HT-29 (cell line): ENCODE measurements at places on chromosomes 16 and 17.

GRCh38 chr17:4903051-4903818 is at the start of gene CHRNE:
Gene CHRNE, minus strand, starts transcription at chr17:4903098. Its CDS starts 35 bp downstream, at chr17:4903063.
- DNase-seq = peak; percentile 82

DNA sequence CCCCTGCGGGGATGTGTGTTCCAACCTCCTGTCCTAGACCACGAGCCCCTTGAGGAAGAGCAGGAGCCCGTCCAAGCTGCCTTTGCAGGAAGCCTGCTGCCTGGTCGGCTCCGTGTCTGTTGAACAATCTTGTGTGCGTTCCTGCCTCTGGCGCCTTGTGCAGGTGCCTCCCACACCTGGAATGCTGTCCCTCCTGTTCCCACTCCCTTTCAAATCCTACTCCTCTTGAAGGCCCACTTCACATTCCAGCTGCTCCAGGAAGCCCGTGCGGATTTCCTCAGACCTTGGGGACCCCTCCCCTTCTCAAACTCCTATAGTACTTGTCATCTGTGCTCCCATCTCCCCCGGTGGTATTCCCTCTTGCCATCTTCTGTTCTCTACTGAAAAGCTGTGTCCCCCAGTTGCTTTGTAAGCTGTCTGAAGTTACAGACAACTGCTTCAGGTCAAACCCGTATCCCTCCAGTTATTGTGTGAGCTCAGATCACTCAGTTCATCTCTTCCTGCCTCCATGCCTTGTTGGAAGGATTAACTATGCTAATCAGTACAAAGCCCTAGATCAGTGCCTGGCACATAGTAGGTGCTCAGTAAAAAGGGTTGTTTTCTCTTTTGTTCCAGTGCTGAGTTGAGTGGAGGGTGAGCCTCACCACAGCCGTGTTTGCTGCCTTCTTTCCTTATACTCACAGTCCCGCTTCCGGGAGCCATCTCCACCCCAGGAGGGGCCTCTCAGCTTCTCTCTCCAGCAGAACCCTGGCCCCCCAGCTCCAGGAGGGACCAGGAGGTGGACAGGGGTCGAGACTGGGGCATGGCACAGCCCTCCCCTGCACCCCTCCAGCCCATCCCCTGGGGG is 241.8 kb upstream of the CIBAR2 start:
- DNase-seq = peak; percentile 80

DNA sequence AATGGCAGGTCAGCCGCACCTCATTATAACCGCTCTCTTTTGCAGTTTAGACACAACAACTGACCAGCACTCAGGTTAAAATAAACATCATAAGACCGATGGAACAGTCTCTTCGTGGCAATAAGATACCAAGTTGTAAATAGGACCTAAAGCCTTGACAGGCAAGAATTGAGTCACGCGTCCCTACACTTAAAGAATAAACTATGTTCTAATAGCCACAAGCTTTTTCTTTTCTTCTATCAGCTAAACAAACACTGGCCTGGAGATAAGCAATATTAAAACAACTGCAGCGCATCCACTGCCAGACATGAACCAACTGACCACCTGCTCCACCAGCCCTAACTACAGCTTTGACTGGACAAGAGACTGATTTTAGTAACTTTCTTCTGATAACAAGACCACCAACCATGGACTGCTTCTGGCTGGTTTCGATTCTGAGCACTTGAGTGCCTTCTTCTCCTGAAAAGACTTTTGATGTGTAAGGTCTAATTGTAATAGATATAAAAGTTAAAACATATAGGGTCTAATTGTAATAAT is 17.5 kb downstream of the SLFN12L start:
- peak; percentile 27 for DNase-seq

DNA sequence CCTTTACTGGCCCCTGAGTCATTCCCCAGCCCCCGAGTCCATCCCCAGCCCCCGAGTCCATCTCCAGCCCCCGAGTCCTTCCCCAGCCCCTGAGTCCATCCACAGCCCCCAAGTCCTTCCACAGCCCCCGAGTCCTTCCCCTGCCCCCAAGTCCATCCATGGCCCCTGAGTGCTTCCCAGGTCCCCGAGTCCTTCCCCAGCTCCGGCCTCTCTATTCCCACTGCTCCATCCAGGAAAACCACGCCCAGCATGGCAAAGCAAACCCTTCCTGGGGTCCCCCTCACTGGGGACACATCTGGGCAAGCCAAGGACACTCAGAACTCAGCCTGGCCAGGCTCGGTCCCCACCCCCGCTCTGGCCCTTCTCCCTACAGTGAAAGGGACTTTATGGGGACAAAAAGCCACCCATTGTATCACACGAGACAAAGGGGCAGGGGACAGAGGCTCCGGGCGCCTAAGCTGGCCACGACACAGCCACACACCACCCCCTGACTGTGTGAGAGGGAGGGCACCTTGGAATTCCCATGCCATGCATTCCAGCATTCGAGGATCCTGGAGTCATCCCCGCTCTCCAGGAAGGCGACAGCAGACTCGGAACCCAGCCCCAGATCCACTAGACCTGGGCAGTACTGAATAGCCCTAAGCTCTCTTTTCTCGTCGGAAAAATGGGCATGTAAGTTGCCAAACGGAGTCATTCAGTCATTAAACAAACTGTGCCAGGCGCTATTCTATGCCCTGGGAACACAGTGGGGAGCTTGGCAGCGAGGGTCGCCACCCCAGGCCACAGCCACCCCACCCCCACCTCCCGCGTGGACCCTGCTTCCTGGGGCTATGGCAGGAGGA is 14.0 kb downstream of the PLLP start:
- no peak for DNase-seq

DNA sequence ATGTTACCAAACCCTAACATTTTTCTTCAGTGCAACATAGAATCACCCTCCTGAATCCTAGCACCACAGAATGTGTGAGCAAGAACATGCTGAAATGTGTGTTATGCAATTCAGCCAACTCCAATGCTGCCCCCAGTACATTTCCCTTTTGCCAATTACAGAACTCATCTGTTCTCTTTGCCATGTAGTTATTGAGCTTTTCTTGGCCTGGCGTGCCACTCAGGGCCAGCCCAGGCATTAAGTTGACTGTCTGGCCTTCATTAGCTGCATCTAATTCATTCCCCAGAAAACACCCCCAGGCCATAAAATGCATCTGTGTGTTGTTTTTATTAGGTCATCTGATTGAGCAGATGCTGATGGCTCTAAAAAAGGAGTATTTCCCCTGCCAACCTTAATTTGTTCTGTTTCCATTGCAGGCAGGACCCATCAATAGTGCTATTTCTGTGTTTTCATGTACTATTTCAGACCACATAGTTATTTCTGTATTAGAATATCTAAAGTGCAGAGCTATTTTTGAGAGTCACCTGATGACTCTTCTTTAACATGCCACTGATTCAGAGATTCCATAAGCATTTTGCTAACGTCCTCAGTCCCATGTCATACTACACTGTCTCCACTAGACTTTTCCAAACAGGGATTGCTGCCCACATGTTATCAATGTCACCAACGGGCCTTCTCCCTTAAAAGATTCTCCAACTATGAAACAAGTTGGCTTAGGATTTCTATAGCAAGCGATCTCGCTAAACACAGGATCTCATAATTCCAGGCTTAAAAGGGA is 969.7 kb downstream of the CDH11 start:
- DNase-seq = no peak

DNA sequence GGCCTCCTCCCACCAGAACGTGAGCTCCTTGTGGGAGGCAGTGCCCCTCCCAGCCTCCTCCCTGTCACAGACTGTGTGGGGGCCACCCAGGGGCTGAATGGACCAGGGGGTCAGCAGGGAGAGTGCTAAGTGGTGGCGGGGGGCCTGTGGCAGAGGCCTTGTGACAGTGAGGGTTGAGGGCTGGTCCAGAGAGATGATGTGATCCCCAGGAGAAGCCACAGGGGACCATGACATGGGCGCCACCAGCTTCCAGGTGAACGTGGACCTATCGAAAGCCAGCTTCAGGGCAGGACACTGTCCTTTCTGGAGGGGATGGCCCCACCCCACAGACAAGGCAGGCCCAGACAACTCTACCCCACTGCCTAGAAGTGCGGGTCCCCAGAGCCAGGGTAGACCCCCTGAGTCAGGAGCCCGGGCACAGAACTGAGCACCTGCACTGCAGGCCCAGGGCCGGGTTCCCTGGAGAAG is 3.1 kb downstream of the SPSB3 start:
- no peak for DNase-seq

DNA sequence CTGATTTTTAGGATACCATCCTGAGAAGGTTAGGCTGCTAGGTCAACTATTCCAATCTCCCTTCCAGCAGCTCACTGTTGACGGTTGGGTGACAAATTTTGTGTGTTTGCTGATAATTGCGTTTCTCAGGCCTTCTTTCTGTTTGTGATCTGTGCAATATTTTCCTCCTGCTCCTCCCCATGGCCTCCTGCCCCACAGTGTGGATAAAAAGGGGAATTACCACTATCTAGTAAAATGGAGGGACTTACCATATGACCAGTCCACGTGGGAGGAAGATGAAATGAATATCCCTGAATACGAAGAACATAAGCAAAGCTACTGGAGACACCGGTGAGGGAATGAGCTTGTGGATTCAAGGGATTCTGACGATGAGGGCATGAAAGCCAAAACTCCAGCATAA is 9.2 kb downstream of the CHD3 start:
- peak; percentile 37 for DNase-seq

DNA sequence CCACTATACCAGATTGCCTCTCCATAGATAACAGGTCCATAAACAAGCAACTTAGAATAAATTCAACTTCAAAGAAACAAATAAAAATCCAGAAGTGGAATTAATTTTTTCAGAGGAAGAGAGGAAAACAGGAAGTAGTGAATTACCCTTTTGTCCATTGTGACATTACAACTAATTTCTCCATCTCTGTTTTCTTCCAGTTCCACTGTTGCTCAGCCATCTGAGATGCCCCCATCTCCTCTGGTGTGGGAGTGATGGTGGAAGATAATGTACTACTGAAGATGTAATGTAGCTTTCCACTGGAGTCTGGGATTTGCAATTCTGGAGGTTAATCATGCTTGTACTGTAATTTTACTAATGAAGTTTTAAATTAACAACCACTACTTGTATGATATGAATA is 124.6 kb upstream of the TMEM97 start:
- DNase-seq = no peak

- DNase-seq = no peak
These were observed 107.3 kb upstream of the MAF start for GRCh38 chr16:79707876-79708275.

DNA sequence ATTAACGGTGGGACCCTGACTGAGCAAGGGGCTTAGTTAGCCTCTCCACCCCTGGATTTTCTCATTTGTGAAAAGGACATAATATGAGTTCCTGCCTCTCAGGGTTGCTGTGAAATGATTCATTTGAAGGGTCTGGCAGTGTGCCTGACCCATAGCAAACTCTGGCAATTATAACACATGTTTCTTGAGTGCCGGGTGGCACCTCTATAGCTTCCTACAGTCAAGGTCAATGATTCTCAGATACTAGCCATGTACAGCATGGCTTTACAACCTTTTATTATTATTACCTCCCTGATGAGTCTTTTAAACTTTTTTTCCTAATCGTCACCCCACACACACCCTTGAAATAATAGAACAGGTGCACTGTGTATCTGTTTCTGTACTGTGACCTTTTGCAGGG is 42.1 kb downstream of the TMEM114 start:
- no peak for DNase-seq

- no peak for DNase-seq
These were observed 13.7 kb downstream of the GLP2R start for GRCh38 chr17:9839433-9839832.

GRCh38 chr17:44977065-44977464 is 9.0 kb upstream of the C1QL1 start:
- no peak for DNase-seq

GRCh38 chr16:27430923-27431484 is 29.0 kb downstream of the IL21R start:
- no peak for DNase-seq

GRCh38 chr17:56577843-56578204 is 15.7 kb upstream of the NOG start:
- no peak for DNase-seq

GRCh38 chr16:49468611-49469310 is 95.2 kb downstream of the C16orf78 start:
- no peak for DNase-seq

DNA sequence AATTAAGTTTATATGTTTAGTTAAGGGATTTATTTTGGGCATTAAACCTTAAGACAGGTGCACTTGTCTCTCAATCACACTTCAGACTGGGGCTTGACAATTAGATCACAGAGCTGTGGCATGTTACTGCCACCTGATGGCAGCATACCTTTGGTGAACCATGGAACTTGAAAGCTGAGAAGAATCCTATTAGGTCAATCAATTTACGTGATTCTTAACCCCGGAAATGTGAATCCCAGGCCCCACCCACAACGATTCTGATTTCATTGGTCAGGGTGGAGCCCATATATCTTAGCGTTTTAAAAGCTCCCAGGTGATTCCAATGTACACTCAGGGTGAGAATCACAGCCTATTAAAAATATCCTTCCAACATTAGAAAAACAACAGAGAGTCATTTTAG is 91.0 kb downstream of the GSG1L start:
- peak; percentile 64 for DNase-seq
